ENCODE measurements at places on chromosomes 11 and 22.
A peak's percentile ranks its signal among the peaks of the same experiment; 100 is the strongest.

DNA sequence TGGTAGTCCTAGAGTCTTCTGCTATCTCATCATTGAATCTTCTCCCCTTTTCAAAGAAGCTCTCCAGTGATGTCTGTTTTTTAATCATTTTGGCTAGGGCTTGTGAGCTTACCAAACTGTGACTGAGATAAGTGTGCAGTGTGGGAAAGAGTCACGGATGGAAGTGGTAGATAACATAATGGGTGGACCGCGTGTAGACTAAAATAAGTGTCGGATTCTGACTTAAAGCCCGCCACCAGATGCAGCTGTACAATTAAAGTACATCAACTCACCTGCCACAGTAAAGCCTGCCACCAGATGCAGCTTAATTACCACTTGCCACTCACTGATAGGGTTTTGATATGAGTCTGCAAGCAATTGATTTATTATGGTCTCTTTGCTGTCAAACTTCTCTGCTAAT lies 581.5 kb downstream of the LRRC4C start:
- DNase-seq: no peak

DNA sequence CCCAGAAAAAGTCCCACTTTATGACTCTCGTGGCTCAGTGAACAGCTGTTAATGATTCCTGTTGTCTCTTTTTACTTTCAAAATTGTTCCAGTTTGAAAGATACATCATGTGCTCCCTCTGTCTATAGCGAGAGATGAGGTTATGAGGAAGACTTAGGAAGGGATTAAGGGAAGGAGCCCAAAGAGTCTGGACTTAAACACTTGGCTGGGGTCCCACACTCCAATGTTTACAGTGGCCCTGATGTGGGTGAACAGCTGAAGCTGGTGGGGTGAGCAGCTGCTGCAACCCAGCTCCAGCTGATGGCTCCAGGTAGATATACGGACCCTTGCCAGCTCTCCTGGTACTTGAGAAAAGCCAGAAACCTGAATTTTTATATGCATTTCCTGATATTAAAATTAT lies 84.5 kb upstream of the PLET1 start:
- DNase-seq: no peak

GRCh38 chr22:27317096-27317495 lies 484.5 kb downstream of the MN1 start:
- no peak for DNase-seq

DNA sequence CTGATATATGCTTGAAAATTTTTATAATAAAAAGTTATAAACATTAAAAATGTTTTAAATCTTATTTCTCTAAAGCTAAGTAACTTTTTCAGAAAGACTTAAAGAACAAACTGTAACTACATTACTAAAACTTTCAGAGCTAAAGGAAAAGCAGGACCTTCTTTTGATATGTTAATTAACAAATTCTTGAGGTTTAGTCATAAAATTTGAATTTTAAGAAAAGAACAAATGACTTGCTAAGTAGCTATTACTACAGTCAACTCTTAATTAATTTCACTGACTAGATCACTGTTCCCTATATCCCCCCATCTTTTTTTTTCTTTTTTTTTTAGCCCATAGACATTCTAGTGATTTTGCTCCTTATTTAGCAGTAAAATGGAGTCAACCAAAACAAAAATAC lies 344.4 kb downstream of the LRRC4C start:
- no peak for DNase-seq

DNA sequence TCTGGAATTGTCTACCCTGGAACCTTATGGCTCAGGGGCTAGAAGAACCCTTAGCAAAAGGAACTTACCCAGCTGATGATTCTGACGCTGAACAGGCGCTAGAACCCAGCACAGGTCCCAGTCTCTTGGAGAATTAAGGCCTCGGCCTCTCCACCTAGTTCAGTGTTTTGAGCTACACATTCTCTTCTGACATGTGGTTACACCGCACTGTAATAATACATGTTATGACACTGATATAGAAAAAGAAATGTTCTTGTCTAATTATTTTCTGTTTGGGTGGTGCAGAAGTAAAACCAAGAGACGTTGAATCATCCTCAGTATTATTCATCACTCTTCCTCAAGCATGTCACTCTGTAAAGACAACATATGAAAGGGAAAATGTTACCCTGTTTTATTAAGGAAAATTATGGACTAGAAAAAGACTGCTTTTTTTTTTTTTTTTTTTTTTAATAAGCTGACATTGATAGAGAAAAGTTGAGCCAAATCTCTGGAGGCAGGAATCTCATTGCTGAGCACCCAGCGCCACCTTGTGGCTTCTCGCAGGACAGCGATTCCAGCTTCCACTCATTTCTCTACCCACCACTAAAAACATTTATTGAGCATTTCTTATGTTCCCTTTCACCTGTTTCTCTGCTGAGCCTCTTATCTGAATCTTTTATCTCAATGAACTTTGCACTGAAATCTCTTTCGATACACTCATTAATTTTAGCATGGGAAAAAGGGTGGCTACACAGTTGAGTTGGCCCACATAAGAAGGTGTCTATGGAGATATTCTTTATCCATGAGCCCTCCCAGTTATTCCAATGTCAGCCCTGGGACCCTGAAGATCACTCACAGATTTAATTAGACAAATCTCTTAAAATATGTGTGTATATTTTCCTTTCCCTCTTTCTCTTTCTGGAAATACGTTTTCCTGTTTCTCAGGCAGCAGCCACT lies 12.6 kb upstream of the APLNR start:
- peak; percentile 55 for DNase-seq

DNA sequence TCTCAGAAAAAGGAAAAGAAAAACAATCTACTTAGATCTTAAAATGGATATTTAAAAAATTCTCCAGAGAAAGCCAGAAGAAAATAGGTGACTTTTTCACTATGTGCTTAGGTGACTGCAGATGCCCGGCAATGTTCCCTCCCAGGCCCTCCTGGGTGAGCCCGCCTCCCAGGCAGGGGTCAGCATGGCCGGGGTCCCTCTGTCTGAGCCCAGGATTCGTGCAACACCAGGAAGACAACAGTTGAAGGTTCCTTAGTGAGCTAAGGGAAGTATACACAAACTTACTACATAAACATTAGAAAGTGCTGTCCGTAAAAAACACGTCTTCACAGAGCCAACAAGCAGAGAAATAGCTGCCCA lies 11.6 kb downstream of the MAPK8IP2 start:
- no peak for DNase-seq

DNA sequence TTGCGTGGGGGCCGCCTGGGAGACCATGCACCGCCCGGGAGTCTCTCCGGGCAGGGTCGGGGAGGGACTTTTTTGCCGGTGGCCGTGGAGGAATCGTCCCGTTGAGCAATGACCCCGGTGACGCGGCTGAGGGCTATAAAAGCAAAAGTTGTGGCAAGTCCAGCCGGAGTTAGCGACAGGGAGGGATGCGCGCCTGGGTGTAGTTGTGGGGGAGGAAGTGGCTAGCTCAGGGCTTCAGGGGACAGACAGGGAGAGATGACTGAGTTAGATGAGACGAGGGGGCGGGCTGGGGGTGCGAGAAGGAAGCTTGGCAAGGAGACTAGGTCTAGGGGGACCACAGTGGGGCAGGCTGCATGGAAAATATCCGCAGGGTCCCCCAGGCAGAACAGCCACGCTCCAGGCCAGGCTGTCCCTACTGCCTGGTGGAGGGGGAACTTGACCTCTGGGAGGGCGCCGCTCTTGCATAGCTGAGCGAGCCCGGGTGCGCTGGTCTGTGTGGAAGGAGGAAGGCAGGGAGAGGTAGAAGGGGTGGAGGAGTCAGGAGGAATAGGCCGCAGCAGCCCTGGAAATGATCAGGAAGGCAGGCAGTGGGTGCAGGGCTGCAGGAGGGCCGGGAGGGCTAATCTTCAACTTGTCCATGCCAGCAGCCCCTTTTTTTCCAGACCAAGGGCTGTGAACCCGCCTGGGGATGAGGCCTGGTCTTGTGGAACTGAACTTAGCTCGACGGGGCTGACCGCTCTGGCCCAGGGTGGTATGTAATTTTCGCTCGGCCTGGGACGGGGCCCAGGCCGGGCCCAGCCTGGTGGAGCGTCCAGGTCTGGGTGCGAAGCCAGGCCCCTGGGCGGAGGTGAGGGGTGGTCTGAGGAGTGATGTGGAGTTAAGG lies at the start of gene NEAT1:
NEAT1 (plus strand) TSS at position 166 of the 883 bp plus-strand sequence.
- DNase-seq: peak; percentile 97

- DNase-seq: no peak
These were observed 442.2 kb downstream of the BUD13 start for GRCh38 chr11:116330439-116331185.

DNA sequence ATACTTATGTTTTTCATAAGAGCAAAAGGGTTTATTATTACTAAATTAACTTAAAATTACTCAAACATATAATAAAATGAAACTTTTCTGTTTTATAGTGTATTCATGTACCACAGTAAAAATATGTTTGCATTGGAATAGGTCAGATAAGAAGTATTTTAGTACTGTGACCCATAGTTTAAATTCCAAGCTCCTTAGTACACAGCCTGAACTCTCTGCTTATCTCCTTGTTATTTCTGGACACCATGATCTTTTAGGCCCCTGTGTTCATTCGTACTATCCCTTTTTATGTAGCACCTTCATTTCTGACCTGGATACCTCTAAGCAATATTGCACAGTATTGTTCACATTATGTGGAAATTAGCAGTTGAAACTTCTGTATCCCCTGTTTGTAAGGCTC lies 296.7 kb upstream of the SYN3 start:
- DNase-seq: no peak

GRCh38 chr11:117107701-117108590 lies 9.7 kb upstream of the SIK3 start:
- no peak for DNase-seq

- DNase-seq: no peak
These were observed 33.7 kb upstream of the SMPD1 start for GRCh38 chr11:6356503-6357055.

DNA sequence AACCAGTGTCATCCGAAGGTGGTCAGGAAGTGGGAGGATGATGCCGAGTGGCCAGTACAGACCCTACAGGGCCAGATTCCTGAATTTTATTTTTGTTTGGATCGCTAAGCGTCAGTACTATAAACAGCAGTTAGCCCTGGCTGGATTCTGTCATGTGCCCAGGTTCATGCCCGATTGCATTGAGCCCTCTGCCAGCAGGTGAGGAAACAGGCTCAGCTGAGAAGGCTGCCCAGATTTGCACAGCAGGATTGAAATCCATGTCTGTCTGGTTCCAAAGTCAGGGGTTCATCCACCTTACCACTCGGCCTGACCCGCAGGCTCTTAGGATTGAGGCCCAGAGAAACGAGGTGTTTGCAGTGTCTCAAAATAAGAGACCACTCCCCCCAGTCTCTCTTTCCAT lies 9.1 kb upstream of the TBC1D22A start:
- no peak for DNase-seq

GRCh38 chr11:26070714-26071380 lies 261.1 kb upstream of the ANO3 start:
- no peak for DNase-seq

DNA sequence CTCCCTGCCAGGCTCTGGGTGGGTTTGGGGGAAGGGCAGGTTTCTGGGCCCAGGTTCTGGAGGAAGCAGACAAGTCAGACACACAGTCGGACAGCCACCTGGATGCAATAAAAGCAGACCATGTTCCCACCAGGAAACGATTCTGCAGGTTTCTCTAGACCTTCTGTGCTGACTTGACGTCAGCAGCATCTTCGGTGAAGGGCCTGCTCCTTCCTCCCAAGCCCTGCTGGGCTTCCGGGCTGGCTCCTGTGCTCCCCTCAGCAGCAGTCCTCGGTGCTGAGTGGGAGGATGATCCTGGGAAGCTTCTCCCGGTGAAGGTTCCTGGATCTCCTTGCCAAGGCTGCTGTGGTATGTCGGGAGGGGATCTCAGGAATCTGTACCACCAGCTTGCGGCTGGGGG lies 240.0 kb downstream of the GRIK4 start:
- no peak for DNase-seq

DNA sequence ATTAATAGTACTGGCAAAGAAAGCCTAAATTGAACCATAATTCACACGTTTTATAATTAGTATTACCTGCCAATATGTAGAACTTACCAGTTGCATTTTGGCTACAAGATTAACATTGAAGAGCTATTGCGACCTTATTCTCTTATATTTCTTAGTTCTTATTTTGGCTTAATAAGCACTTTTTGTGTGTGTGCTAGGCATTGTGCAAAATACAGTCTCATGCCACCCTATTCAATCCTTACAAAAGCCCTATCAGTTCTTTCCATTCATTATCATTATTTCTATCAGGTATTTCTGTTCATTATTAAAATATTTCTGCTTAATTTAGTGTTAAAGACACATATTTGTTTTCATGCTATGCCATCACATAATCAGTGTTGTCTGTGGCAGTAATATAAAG lies 41.2 kb downstream of the MAML2 start:
- no peak for DNase-seq
